Stimulated activated naive CD8-positive, alpha-beta T cell treated with anti-CD3 and anti-CD28 coated beads, Interleukin-15, Interleukin-2, amounts not matched to agents 100 U/mL and 50 U/mL, for 24 hours (primary cell): ENCODE measurements at places on chromosomes 6 and 20.

GRCh38 chr6:120608826-120609225 lies 725.5 kb downstream of the TBC1D32 start:
- no peak for DNase-seq

DNA sequence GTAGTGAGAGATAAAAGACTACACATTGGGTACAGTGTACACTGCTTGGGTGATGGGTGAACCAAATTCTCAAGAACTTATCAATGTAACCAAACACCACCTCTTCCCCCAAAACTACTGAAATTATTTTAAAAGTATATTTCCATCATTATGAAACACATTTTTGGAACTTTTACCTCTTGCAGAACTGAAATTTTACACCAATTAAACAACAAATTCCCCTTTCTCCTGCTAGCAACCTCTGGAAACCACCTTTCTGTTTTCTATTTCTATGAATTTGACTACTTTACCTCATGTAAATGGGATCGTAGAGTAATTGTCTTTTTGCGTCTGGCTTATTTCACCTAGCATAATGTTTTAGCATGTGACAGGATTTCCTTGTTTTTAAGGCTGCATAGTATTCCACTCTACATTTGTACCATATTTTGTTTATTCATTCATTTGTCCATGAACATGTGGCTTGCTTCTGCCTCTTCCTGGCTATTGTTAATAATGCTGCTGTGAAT lies 149.9 kb upstream of the PHACTR1 start:
- DNase-seq = no peak

GRCh38 chr20:7858734-7859250 lies 81.5 kb downstream of the HAO1 start:
- no peak for DNase-seq

DNA sequence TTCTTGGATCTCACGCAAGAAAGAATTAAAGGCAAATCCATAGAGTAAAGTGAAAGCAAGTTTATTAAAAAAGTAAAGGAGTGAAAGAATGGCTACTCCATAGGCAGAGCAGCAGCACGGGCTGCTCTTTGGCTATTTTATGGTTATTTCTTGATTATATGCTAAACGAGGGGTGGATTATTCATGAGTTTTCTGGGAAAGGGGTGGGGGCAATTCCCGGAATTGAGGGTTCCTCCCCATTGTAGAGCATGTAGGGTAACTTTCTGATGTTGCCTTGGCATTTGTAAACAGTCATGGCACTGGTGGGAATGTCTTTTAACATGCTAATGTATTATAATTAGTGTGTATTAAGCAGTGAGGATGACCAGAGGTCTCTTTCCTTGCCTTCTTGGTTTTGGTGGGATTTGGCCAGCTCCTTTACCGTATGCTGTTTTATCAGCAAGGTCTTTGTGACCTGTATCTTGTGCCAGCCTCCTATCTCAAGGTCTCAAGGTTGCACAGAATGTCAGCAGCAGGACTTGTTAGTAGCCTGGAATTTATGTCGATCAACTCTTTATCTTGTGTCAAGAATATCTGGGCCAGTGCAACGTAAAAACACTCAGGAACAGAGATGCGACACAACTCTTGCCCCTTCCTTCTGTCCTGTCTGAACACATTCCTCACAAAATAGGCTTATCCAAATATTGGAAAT lies 931.4 kb downstream of the QKI start:
- DNase-seq = no peak

- no peak for DNase-seq
Measured at GRCh38 chr20:51249215-51249614, 226.3 kb upstream of the KCNG1 start.

GRCh38 chr6:129104560-129104959 lies 221.6 kb downstream of the LAMA2 start:
- DNase-seq = no peak

DNA sequence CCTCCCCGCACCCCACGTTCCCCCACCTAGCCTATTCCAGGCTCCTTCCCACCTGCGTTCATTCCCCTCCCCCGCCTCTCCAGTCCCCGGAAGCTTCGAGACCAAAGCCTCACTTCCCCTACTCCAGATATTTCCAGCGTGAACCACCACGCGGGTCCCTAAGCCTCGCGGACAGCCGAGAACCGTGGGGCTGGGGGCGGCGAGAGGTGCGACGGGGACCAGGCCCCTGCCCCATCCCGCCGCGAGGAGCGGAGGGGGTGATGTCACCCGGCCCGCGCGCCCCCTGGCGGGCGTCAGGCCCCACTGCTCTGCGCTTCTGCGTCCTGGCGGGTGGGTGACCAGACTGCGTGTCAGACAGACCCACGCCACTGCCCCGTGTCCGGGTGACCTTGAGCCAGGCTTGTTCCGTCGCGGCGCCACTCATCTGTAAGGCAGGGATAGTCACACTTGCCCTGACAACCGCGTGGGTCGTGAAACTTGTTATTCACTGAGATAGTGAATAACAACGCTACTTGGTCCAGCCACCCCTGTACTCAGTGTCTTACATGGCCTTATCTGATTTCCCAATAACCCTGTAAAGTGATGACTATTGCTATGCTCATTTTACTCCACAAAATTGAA lies 9.0 kb upstream of the HSP90AB1 start:
- peak; percentile 83 for DNase-seq

GRCh38 chr20:10219993-10220750 lies 1.5 kb downstream of the SNAP25 start:
- no peak for DNase-seq

GRCh38 chr6:62400521-62401259 lies 114.7 kb upstream of the KHDRBS2 start:
- no peak for DNase-seq

- no peak for DNase-seq
Measured at GRCh38 chr6:33108307-33108706, 32.5 kb downstream of the HLA-DPB1 start.

- DNase-seq = no peak
Measured at GRCh38 chr6:42135161-42135560, 7.3 kb downstream of the C6orf132 start.

GRCh38 chr6:27452496-27452897 lies 20.4 kb downstream of the ZNF184 start:
- DNase-seq = no peak

DNA sequence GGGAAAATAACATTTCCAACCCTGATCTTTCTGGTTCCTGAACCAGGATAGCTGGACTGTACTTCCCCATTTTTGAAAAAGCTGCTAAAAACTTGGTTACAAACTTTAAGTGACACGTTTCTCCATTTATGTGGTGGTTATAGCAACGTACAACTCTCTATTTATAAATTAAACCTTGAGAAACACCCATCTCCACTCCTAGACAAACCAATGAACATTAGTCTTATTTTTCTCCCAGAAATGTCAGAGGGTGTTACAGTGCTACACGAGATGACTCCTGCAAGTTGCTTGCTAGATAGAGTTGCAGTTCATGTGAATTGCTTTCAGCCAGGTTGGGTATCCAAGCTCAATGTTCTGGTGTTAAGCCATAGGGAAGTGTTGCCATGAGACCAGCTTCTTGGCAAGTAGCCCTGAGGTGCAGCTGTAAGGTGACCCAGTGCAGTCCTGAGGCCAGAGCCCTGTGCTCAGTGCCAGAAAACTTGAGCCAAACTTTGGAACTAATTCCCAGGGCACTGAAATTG lies 51.3 kb upstream of the REV3L start:
- DNase-seq = no peak

GRCh38 chr6:7239590-7239948 lies 73.4 kb downstream of the SSR1 start:
- no peak for DNase-seq

DNA sequence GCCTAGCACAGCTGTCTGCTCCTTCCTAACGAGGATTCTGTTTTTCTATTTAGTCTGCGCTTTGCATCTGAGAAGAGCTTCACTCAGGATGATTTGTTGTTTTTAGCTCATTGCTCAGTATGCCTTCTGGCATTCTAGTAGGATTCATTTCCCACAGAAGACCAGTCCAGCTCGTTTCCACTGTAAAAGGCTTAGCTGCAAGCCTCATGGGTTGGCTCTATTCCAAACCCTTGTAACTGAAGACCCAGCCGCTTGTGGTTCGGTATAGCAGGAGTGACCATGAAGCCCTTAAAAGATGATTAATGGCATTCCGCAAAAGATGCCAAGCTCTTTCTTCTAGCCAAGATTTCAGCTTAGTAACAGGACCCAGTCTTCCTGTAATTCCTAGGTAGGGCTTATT lies 7.2 kb downstream of the ADGRF1 start:
- DNase-seq = no peak
